Temporal lobe (tissue), 4 donors: ENCODE measurements at places on chromosomes 3 and 15. TPM values are rescaled to one million over a fixed set of nuclear protein-coding genes. Genes with fewer than 3 reads are reported as not detected.

Gene MOBP
- 0.25 TPM for total RNA-seq

Gene SV2B
- 37.1 TPM for total RNA-seq

Gene MED12L
- 5.4 TPM for total RNA-seq

Gene SH3BP5
- total RNA-seq: 68.8 TPM

Gene LIPC
- total RNA-seq: not detected

Gene EIF1B
- total RNA-seq: 60.5 TPM

Gene EFHB
- total RNA-seq: 4.2 TPM

Gene C3orf85
- total RNA-seq: not detected

Gene P2RY12
- 15.0 TPM for total RNA-seq

Gene TAGLN3
- total RNA-seq: 105 TPM

Gene MESP2
- not detected for total RNA-seq

Gene CFAP20DC
- total RNA-seq: 1.2 TPM

Gene OR5H14
- total RNA-seq: not detected

Gene TMOD2
- 208 TPM for total RNA-seq

Gene RBPMS2
- not detected for total RNA-seq

Gene RSL24D1
- total RNA-seq: 103 TPM

Gene C2CD4A
- total RNA-seq: not detected
